Lung (tissue), 17 donors: ENCODE measurements at places on chromosomes 5 and 9.
A peak's percentile ranks its signal among the peaks of the same experiment; 100 is the strongest.

- DNase-seq: no peak
These were observed 305.4 kb upstream of the IRX2 start for GRCh38 chr5:3056866-3057265.

GRCh38 chr5:138752341-138752950, 779 bp upstream of the CTNNA1 start:
- peak; percentile 51 for DNase-seq

GRCh38 chr9:37413311-37413710, 9.2 kb upstream of the GRHPR start:
- DNase-seq: no peak

DNA sequence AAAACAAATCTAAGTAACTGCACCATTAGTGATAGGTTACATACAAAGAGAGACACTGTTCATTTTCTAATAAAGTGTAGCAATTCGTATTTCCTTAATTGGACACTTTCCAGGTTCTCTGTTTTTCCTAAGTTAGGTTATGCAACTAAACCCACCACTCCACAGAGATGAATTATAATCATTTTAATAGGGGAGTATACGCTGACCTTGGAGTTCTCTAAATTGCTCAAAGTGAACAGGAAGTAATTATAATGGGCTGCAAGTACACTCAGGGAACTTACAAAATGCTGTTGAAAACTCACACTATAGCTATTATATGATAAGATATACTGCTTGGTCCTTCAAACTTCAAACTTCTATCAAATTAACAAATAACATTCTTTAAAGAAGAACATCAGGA, 18.2 kb upstream of the ADCY2 start:
- DNase-seq: peak; percentile 21

GRCh38 chr5:69288069-69288468, 44.5 kb downstream of the CCDC125 start:
- DNase-seq: no peak

GRCh38 chr9:37174247-37174646, 53.9 kb downstream of the ZCCHC7 start:
- DNase-seq: no peak

GRCh38 chr5:160036243-160036642, 27.3 kb downstream of the TTC1 start:
- no peak for DNase-seq

DNA sequence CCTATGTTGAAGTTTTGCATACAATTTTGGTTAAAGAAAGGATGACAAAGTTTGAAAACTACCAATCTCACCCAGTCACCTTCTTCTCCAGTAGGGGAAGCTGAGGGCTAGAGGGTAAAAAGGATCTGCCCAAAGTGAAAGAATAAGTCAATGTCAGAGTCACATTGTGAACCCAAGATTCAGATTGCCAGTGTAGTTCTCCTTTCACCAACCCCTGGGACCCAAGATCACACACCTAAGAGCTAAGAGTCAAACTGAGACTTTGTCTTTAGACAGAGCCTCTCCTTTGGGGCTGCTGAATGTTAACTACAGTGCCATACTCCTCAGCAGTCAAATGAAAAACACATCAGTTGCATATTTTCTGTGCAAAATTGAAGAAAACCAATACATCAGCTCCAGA, 210.6 kb downstream of the ATP10B start:
- no peak for DNase-seq

DNA sequence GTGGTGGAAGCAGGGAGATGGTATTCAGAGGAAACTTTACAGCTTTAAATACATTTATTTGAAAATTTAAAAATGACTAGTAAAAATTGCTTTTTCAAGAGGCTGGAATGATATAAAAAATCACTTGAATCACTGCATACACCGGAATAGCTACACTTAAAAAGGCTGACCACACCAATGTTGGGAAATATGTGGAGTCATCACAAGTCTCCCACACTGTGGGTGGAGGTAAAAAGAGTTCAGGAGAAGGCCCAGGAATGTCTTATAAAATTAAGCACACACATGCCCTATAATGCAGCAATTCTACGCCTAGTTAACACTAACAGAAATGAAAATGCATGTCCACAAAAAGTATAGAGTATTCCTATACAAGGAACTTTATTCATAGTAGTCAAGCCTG, 198.1 kb downstream of the ROR2 start:
- DNase-seq: no peak
